ENCODE measurements at places on chromosomes 6 and 20.
A peak's percentile ranks its signal among the peaks of the same experiment; 100 is the strongest.

DNA sequence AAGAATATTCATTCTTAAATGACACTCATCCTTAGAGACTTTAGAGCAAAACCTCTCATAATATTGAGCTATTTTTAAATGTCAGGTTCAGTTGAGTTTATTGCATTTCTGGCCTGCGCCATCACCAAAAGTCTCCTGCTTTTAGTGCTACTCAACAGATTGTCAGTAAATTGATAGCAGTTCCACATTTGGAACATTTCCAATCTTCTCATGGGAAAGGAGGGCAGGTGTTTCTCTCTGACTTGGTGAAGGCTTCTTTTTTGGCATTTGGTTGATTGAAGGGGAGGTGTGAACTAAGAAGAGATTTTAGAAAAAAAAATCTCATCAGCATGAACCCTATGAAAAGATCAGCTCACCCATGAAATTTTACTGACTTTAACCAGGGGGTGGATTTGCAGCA lies 125.9 kb upstream of the INSM1 start:
- DNase-seq, result no peak

DNA sequence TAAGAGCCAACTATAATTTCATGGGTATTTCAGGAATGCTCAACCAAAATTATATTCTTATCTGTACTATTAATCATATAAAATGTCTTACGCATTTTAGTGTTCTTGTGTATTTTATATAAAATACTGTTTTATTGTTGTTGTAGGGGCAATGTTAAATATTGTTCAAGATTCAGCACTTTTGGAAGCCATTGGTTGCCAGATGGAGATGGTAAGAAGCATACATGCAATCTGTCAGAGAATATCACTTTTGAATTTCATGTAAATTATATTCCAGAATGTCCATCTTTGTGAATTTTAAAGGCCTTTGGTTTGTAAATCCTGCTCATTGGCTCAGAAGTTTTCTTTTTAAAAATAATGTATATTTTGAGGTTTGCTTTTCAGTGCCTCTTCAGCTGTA lies 50.0 kb upstream of the ADIG start:
- DNase-seq, result no peak

- no peak for DNase-seq
Observed at GRCh38 chr6:150666071-150666470, 66.4 kb downstream of the PLEKHG1 start.

GRCh38 chr6:26088344-26088743 lies 1.1 kb downstream of the HFE start:
- DNase-seq, result no peak

GRCh38 chr6:12718015-12718414 lies 1.4 kb downstream of the PHACTR1 start:
- no peak for DNase-seq

- DNase-seq, result peak; percentile 27
Observed at GRCh38 chr6:13302291-13302690, 26.0 kb downstream of the TBC1D7 start.

DNA sequence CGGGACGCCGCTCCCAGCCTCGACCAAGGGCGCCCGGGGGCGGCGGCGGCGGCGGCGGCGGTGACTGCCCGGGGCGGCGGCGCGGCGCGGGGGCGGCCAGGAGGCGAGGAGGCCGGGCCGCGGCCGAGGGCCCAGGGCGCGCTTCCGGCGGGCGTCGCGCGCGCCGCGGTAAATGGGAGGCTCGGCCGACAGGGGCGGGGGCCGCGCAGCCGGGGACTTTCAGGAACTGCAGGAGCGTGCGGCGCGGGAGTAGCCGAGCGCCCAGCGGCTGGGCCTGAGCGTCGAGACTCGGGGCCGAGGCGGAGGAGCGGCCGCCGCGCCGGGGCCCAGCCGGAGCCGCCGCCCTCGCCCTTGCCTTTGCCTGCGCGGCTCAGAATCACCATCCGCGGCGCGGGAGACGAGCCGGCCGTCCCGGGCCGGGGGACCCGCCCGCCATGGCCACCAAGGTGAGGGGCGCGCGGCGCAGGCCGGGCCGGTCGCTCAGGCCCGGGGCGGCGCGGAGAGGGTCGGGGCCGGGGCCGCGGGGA lies at the start of gene SNX9:
TSS of gene SNX9 (plus strand) at position 246 of the 527 bp plus-strand sequence. CDS start at position 435, 189 bp downstream.
- peak; percentile 92 for DNase-seq
